IPS DF 6.9 (cell line): ENCODE measurements at places on chromosomes 7 and 10.

- no peak for DNase-seq
Measured at GRCh38 chr7:134692344-134692705, 45.7 kb downstream of the BPGM start.

DNA sequence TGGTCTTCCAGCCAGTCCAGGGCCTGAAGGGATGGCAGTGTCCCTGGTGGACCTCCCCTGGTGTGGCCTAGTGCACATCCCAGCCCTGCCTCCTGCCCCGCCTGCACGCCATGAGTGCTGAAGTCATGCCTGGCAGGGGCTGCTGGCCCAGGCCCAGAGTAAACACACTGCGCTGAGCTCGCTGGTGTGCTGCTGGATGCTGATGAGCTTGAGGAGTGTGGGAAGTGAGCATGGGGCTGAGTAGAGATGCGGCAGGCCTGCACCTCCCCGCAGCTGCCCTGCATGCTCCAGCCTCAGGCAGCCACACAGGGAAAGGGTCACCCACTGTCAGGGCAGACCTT is 43.2 kb downstream of the HTRA1 start:
- no peak for DNase-seq

GRCh38 chr7:92076509-92076908 is 57.8 kb downstream of the CYP51A1 start:
- no peak for DNase-seq

GRCh38 chr10:109282510-109282909 is 640.8 kb downstream of the XPNPEP1 start:
- no peak for DNase-seq

DNA sequence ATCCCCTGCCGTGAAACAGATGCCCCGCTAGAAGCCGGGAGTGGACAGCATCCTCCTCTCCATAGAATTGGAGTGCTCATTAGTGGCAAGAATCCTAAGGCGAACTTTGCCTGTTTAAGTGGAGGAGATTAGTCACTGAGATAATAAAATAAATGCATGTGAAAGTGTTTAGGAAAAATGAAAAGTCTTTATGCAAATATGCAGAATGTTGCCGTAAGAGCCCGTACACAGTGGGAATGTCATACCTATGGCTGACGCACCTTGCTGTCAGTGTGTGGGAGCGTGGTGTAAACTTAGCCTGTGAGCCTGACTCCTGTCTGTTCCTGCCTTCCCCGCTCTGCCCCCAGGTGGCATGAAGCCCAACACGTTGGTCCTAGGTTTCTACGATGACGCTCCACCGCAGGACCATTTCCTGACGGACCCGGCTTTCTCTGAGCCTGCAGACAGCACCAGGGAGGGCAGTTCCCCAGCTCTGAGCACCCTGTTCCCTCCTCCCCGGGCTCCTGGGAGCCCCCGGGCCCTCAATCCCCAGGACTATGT is 1.7 kb upstream of the TRIP6 start:
- DNase-seq: no peak

DNA sequence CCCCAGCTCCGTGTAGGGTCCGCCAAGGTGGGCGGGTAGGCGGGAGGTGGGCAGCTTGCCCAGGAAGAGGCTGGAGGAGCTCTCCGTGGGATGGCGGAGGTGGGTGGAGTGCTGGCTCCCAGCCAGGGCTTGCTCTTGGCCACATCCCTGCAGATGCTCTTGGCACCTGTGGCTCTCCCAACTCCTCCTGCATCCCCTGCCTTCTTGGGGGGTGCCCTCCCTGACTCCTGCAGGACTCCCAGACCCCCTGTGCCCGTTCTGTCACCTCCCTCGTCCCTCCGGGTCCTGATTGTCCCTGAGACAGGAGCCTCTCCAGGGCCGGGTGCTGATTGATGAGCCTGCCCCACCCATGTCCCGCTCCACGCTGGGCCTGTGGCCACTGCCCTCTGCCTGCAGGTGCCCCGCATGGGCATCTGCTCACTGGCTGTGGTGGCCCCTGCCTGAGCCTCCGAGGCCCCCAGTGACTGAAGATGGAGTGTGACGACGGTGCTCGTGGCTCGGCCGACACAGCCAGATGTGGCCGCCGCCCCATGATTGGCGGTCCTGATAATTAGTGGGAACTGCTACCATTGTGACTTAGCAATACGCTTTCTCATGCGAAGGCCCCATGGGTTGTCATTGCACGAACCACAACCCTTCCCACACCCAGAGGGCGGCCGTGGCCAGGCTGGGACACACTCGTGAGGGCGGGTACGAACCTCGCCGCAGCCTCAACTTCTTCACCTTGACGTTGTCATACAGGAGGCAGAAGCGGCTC is 23.6 kb downstream of the CFAP46 start:
- no peak for DNase-seq

DNA sequence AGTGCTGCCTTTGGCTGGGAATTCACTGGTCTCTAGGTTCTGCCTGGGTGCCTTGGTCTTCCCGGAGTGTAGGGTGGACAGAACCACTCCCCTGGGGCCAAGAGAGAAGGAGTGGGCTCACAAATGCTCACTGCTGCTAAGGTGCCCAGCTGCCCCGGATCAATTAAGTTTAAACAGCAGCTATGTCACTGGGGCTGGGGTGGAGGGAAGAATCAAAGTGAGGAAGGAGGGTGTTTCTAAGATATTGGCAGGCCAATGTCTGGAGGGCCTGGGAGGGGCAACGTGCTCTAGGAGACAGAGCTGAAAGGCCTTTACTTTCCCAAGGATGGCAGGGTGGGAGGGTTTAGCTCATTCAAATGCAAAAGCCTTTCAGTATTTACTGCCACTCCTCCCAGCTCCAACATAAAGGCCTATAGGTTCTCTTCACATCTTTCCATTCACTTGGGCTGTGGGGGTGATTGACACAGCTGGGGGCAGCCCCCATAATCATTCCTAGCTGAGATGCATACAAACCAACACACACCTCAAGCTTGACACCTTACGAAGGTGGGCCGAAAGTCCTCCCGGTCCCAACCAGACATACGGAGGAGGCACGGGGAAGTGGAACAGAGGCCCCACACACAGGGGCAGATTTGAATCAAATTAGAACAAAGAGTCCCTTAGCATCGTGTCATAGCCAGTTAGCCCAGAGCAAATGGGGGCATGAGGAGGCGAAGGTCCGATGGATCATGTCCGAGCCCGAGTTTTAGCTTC is 108.0 kb upstream of the EFCAB10 start:
- peak; percentile 63 for DNase-seq

DNA sequence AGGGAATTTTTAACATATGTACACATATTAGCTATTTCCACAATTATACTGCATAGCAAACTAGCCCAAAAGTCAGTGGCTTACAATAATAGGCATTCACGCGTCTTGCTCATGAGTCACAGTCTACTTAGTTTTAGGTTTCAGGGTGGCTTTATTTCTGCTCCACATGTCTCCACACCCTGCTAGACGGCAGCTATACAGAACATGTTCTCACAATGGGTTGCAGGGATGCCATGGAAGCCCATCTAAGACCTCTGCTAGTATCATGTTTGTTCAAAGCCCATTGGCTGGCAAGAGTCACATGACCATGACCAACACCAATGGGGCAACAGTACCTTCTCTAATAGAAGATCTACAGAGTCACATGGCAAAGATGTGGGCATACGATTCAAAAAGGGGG is 96.3 kb upstream of the NEBL start:
- no peak for DNase-seq

DNA sequence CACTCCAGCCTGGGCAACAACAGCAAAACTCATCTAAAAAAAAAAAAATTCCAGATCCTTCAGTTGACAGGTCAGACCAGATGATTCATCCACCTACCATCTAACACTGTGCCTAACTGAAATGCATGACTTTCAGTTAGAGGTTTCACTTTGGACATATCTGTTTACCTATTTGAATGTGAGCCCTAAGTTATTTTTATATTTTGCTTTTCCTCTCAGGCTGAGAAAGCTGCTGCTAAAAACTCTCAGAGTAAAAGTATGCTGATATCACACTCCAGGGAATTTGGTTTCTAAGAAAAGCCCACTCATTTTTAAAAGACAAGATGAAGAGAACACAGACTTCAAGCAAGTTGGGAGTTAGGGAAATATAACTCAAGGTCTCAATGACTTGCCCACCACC is 126.0 kb downstream of the SGMS1 start:
- no peak for DNase-seq

GRCh38 chr10:44184633-44185314 is 200.1 kb downstream of the CXCL12 start:
- DNase-seq: no peak

GRCh38 chr10:88946200-88946599 is 6.4 kb downstream of the ACTA2 start:
- DNase-seq: no peak

DNA sequence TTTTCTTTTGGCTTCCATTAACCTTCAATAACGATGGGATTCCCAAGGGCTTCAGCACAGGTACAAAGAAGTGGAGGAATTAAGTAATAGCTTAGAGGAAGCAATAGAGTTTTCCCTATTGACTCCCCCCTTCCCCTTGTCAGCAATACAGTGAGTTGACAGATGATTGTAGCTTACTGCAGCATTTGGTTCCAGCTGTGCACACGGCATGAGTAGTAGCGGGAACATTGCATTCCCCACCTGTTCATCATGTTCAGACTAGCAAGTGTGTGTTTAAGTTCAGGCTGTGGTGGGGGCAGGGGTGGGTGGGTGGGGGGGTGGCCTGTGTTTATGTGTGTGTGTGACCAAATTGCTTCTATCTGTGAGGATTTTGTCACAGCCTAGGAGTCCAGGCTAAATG is 4.6 kb upstream of the ADRA2A start:
- no peak for DNase-seq

- DNase-seq: no peak
Measured at GRCh38 chr7:150727381-150727780, 9.8 kb upstream of the GIMAP5 start.

DNA sequence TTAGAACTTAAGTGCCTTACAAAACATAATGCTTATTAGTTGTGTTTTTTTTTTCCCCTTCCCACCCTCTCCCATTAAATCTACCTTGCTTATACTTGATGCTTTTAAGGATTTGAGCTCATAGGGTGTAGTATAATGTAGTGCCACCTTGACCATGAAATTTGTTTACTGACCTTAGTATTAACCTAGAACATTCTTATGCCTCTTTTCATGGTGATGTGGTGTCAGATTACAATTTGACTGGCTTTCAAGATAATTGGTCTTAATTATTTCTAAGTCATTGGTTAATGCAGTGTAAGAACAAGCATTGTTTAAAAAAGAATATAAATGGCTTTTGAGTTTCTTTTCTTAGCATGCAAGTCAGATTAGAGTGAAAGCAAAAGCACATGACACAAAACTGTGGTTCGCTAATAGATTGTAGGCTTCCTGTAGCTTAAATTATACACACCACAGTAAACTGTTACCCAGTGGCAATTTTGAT is 61.8 kb downstream of the ADD3 start:
- DNase-seq: no peak

GRCh38 chr10:33321516-33321915 is 13.0 kb downstream of the NRP1 start:
- DNase-seq: no peak

DNA sequence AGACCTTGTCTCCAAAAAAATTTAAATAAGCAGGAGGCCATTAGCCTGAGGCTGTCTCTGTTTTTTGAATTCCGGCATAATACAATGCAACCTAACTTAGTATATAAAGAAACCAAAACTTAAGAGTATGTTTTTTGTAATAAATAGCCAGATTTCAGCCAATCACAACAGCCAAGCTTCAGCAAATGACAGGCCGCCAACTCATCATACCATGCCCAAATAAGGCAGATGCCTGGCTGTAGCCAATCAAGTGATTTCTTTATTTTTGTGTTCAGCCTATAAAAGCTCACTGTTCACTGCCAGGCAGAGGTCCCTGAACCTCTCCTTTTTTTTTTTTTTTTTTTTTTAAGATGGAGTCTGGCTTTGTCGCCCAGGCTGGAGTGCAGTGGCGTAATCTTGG is 12.7 kb upstream of the PURB start:
- no peak for DNase-seq

- no peak for DNase-seq
Measured at GRCh38 chr10:59360605-59361405, 1.5 kb downstream of the FAM13C start.

- no peak for DNase-seq
Measured at GRCh38 chr7:111041577-111041976, 49.4 kb upstream of the LRRN3 start.

DNA sequence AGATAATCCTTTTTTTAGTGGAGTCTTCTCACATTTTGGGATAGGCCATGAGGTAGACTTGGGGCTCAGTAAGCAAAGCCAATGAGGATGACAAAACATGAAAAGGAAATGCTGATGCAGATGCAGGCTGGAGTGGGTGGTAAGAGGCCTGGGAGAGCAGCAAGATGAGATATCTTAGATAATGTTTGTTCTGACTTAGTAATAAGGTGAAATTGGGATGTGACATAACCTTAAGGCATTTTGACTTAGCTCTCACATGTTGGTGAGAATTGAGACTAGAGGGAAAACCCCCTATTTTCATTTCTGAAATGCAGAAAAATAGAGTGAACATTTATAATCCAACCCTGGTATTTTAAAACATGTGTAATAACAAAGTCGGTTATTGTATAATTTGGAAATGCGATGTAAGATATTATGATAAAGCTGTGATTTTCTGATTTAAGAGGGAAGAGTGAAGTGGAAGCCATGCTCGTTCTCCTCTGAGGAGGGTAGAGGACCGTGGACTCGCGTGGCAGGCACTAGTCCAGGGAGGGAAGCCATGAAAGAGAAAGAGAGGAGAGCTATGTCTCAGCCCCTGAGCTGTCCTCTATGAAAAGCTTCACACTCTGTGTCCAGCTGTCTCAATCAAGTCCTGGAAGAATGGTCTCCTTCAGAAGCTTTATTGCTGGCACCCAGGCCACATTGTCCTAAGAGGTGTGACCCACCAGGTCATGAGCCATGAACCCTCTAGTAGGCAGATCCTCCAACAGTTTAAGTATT is 57.3 kb downstream of the ST7 start:
- DNase-seq: no peak

DNA sequence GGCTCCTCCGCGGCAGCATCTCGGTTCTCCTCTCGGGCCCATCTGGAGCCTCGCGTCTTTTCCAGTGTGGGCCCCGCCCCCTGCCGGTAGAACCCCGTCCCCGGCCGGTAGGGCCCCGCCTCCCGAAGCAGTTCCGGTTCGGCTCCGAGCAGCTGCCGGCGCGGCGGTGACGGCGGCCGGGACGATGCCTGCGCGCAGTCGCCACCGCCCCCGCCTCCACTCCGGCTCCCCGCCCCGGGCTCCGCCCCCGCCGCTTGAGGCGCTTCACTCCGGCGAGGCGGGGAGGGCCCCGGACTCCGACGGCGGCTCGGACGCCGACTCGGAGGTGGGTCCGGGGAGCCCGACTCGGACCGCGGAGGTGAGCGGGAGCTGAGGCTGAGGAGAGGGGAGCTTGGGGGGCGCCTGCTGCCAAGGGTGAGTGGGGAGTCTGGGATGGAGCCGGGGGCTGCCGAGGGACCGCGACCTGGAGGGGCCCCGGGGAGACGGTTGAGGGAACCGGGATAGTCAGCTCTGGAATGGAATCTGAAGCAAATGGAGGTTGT is at the start of gene SAMD8:
Gene SAMD8 (plus strand): TSS at position 292 of the 542 bp plus-strand sequence. CDS start 38,873 bp downstream, outside the sequence.
- DNase-seq: no peak

DNA sequence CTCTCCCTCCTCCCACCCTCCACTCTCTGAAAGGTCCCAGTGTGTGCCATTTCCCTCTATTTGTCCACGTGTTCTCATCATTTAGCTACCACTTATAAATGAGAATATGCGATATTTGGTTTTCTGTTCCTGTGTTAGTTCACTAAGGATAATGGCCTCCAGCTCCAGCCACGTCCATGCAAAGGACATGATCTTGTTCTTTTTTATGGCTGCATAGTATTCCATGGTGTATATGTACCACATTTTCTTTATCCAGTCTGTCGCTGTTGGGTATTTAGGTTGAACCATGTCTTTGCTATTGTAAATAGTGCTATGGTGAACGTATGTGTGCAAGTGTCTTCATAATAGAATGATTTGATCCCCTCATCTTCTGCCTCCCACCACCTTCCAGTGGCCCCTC is 183.7 kb upstream of the AUTS2 start:
- no peak for DNase-seq

GRCh38 chr7:6161463-6162330 is 110.7 kb downstream of the CYTH3 start:
- no peak for DNase-seq
